RPMI8226 (cell line): ENCODE measurements at places on chromosomes 16 and 17.
A peak's percentile ranks its signal among the peaks of the same experiment; 100 is the strongest.

GRCh38 chr17:17545031-17545820, 46.3 kb downstream of the PEMT start:
- no peak for DNase-seq

GRCh38 chr16:88329726-88330700, 52.7 kb upstream of the ZNF469 start:
- DNase-seq, result no peak

DNA sequence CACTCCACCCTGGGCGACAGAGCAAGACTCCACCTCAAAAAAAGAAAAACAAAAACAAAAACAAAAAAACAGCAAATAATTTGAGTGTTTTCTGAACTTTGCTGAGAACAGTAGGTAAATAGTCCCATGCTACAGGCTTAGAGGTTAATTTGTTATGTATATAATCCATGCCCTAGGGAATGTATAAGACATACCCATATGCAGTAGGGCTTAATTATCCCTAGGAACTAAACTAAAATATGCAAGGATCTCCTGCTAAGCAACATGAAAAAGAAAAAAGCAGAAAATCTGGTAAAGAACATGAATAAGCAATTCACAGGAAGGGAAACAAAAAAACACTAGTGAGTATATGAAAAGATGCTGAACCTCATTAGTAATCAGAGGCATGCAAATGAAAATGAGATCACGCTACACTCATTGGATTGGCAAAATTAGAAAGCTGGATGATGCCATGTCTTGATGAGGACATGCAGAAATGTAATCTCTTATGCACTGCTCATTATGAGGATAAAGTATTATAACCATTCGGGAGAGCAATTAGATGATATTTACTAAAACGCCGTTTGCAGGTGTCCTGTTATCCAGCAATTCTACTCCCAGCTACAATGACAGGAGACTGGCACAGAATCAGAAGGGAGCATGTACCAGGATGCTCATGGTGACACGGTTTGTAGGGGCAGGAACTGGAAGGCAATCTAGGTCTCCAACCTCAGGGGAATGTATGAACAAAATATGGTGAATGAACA, 5.6 kb downstream of the KCTD13 start:
- no peak for DNase-seq

DNA sequence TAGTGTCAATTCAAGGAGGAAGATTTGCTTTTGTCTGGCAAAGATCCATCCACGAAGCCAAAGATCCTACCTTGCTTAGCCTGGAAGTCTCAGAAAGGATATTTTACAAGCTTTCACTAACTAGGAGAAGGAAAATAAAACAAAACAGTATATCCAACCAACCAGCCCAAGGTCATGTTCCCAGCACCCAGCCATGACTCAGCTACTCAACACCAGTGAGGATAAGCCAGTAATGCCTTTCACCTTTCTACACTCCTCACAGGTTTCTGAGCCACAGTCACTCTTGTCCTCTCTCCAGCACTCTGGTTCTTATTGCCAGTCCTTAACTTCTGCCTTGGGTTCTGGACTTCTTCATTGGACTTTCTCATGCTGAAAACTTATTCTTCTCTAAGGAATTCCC, 116.2 kb downstream of the CDH11 start:
- DNase-seq, result no peak

DNA sequence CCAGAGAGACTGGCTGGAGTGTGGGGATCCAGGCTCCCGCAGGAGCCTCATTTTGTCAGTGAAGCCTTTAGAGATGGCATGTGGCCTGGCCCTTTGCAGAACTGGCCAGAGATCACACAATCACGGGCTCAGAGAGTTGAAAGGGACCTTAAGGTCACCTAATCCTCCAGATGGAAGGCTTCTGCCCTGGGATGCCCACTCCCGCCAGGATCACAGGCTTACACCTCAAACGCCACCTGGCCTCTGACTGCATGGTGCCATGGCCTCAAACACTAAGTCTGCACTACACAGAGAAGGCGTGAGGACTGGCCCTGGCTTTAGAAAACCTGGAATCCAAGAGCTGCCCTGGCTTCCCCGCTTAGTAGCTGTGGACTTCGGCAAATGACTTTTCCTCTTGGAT, 306.8 kb upstream of the CCL2 start:
- DNase-seq, result no peak

GRCh38 chr16:52089476-52089875, 457.5 kb downstream of the TOX3 start:
- DNase-seq, result no peak

GRCh38 chr16:26806657-26807056, 260.1 kb upstream of the C16orf82 start:
- no peak for DNase-seq

DNA sequence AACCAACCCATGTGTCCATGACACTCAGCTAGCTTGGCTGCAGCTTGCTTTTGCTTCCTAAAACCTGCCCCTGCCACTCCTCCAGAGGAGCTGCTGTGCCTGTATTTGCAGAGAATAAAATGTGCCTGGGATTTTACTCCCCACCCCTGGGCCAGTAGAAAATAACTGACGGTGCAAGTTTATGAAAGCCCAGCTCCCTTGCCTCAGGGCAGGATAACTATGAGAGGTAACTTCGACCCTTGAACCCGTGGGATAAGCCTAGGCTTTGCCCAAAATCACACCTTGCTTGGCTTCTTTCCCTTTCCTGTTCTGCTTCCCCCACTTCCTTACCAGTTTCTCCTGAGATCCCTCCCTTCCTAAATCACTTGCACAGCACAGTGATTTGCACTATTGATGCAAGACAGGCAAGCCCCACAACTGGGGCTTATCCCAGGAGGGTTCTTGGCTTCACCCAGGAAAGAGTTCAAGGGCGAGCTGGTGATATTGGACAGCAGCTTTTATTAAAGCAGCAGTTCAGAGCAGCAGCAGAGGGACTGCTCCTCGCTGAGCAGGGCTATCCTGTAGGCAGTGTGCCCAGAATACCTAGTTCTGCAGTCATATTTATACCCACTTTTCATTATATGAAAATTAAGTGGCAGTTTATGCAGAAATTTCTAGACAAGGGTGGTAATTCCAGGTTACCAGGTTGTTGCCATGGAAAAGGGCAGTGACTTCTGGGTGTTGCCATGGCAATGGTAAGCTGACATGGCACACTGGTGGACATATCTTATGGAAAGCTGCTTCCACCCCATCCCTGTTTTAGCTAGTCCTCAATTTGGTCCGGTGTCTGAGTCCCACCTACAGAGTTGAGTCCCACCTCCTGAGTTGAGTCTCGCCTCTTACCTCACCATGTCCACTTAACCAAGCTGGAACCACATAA, 6.3 kb upstream of the ERCC4 start:
- peak; percentile 65 for DNase-seq

DNA sequence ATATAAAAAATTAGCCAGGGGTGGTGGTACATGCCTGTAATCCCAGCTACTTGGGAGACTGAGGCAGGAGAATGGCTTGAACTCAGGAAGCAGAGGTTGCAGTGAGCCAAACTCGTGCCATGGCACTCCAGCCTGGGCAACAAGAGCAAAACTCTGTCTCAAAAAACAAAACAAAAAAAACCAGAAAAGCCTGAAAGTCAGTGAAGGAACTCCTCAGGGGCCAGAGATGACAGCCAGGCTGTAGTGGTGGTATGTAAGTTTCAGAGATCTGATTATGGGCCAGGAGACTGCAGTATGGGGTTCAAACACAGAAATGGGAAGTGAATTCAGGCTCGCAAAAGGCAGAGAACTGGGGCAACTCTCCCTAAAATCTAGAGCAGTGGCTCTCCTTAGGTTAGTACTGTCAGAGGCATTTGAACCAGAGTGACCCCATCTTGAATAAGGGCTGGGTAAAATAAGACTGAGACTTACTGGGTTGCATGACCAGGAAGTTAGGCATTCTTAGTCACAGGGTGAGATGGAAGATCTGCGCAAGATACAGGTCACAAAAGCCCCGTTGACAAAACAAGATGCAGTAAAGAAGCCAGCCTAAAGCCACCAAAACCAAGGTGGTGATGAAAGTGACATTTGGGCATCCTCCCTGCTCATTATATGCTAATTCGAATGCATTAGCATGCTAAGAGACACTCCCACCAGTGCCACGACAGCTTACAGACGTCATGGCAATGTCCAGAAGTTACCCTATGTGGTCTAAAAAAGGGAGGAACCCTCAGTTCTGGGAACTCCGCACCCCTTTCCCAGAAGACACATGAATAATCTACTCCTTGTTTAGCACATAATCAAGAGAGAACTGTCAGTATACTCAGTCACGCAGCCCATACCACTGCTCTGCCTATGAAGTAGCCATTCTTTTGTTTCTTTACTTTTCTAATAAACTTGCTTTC, 120.2 kb upstream of the XYLT1 start:
- no peak for DNase-seq
